Aorta (tissue), 5 donors: ENCODE measurements at places on chromosomes 13 and 19. TPM values are rescaled to one million over a fixed set of nuclear protein-coding genes. Genes with fewer than 3 reads are reported as not detected.

DNA sequence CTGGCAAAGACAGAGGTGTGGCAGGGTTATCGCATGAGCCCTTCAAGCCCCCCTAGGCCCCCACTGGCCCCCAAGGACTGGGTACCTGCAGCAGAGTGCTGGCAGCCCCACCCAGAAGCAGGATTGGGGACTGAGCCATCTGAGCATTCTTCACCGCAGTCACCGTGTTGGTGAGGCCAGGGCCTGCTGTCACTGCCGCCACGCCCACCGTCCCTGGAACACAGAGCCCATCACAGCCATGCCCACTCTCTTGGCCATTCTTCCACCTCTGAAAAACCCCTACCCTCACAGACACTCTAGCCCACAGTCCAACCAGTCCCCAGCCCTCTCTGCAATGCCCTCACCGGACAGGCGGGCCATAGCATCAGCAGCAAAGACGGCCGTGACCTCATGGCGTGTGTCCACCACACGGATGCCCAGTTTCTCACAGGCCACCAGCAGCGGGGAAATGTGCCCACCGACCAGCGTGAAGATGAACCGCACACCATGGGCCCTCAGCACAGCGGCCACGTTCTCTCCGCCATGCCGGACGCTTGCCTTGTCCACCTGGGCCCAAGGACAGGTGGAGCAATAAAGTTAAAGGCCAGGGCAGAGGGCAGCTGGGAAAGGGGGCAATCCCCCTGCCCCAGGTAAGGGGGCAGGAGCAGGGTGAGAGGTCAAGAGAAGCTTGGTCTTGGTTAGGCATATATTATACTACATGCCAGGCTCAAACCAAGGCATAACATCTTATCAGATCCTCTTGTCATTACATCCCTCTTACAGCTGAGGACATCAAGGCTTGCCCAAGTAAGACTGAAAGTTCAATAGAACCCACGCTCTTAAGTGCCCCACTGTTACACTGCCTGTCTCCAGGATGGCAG lies 16.1 kb downstream of the SYDE1 start:
- no peak for DNase-seq

CD177 gene
- 6.0 TPM for total RNA-seq

KLC3 gene
- not detected for total RNA-seq

DNA sequence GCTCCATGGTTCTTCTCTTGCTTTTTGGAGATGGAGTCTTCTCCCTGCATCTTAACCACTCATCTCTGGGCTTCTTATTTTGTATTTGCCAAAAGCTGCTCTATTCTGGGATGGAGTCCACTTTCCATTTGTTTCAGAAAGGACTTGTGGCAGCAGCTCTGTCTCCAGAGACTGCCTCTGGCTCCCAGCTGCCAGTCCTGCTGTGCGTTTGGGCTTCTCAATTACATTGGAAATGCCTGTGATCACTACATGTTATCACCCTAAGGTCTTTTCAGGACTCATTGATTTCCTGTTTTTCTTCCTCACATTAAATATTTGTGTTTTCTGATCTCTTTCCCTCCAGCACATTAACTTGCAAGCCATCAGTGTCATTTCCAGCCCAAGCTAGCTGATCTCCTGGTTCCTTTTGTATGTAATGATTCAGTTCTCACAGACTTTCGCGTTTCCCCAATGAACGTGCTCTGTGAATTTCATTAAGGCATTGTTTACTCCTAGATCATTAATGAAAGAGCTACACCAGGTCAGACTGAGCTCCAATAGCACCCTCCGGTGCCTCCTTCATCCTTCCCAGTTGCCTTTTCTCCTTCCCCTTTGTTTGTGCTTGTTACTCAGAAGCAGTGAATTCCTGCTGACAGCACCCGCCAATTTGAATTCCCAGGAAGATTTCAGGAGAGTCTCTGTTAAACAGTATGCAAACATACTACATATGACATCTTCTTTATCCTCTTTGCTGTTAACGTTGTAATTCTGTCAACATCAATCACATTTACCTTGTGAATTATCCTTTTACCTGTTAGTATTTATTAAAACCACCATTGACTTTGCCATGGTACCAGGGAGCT lies 3.0 kb downstream of the CBY2 start:
- DNase-seq, result no peak

ZNF428 gene
- total RNA-seq, result 26.2 TPM

DNA sequence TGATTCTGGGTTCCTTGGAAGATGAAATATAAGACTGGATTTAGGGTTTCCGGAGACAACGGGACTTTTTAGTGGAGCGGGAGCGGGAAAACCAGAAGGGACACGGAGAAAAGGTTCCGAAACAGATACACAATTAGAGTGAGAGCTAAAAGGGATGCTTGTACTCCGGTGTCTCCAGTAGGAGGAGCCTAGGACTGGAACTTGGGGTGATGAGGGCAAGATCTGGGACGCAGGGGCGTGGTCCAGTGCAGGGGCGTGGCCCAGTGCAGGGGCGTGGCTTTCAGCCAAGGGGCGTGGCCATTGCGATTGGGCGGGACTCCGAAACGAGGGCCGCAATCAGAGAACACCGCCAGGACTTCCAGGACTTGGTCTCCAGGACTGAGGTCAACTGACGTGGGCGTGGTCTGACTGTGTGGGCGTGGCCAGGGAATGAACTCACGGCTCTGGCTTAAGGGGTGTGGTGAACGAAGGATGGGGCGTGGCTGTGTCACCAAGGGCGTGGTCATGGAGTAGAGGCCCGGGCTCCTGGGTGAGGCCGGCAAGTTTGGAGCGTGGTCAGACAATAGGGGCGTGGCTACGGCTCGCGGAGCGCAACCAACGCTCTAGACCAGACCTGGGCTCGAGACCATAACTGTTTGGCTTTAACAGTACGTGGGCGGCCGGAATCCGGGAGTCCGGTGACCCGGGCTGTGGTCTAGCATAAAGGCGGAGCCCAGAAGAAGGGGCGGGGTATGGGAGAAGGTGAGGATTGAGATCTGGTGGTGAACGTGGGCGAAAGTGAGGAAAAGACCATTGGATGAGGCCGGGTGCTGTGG lies at the start of gene DKKL1:
DKKL1 (plus strand) TSS at position 610 of the 815 bp plus-strand sequence; CDS start at position 732, 122 bp downstream.
- DNase-seq, result peak; percentile 99

DNA sequence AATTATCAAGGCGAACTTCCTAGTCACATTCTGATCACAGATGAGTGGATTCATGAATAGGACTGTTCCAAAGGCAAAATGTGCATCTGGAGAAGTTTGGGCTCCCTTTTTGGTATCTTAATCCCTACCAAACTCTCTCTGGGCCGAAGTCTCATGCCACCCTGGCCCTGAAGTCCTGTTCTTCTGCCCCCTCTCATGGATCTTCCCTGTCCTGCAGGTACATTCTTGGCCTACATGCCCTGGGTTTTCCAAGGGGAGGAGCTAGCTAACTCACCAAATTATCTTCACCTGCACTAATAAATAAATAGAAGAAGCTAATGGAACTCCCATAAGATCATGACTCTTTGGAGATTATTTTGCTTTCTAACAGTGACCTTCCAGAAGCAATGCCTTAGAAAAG lies 50.3 kb downstream of the SERTM1 start:
- DNase-seq, result no peak

ILF3 gene
- 190 TPM for total RNA-seq

DNA sequence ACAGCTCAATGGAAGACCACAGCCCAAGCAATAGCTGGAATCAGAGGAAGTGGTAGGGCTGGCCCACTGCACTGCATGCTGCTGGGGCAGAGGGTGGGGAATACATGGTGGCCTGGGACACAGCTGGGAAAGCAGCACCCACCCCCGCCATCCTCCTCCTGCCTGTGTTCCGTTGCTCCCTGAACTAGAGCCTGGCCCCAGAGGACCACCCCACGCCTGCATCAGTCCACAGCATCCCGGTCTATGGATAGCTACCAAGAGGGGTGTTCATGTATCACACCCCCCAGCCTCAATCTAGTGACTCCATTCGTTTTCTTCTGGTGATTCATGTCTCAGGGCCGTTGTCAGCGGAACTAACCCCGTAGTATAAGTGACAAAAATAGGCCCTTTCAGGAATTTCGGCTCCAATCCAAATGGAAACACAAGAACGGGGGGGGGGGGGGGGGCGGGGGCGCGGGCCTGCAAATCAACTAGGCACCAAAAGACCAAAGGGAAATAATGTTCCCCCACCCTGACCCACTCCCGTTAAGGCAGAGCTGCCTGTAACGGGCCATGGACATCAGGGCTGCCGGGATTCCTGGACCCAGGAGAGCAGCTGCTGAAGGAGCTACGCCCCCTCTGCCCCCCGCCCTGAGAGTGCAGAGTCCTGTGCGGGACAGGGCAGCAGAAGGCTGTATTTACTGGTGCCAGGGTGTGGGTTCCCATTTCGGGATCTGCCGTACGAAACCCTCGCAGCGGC lies 18.9 kb upstream of the EPHX3 start:
- no peak for DNase-seq

DNA sequence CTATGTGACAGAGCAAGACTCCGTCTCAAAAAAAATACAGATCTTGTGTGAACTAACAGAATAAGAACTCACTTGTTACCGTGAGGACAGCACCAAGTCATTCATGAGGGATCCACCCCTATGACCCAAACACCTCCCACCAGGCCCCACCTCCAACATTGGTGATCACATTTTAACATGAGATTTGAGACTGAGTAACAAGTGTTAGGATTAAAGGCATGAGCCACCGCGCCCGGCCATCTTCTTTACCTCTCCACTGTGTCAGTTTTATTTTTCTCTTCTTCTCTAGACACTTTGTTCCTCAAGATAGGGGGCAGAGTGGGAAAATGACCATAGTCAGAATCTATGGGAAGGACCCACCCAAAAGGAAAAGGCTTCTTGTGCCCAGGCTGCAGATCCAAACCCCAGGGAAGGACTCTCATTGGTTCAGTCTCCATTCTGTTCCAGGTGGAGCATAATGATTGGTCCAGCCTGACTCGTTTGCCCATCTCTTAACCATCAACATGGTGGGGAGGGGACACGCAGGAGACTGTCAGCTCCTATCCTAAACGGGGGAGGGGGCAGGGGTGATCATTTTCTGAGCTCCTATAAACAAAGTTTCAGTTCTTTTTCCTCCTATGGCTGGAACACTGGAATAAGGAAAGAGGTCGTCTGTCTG lies 1.3 kb upstream of the CALM3 start:
- DNase-seq, result peak; percentile 51

DNA sequence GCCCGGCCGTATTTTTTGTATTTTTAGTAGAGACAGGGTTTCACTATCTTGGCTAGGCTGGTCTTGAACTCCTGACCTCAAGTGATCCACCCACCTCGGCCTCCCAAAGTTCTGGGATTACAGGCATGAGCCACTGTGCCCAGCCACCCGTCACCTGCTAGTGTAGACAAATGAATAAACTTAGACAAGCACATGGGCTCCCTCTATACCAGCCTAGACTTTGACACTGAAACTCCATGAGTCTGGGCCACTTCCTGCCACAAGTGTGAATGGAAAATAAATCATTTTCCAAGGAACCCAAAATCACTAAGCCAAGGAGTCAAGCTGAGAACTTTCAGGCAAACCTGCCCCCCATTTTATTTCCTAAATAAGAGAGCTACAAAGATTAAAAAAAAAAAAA lies 27.0 kb upstream of the TPT1 start:
- DNase-seq, result no peak

TBC1D4 gene
- 16.3 TPM for total RNA-seq

DNA sequence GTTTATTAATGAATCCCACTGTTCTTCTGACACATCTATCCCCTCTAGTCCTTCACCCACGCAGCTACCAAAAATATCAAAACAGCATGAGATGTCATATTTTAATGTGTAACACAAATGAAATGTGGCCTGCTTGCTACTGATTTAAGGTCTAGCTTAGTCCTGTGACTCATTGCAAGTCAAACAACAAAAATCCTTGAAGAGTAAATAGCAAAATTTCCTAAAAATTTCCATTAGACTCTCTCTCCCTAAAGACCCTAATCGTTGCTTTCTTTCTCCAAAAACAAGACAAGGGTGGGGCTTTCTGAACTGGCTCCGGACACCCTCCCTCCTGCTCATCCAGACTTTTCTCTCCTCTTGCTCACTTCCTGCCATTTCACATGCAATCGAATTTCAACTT lies 99.9 kb upstream of the IPO5 start:
- no peak for DNase-seq

CEACAM4 gene
- 0.84 TPM for total RNA-seq

C2CD4C gene
- total RNA-seq, result 0.88 TPM

GRCh38 chr19:52638601-52639000 lies 446 bp upstream of the ZNF83 start:
- peak; percentile 56 for DNase-seq

OR7D2 gene
- not detected for total RNA-seq

MYO16 gene
- total RNA-seq, result not detected

DNA sequence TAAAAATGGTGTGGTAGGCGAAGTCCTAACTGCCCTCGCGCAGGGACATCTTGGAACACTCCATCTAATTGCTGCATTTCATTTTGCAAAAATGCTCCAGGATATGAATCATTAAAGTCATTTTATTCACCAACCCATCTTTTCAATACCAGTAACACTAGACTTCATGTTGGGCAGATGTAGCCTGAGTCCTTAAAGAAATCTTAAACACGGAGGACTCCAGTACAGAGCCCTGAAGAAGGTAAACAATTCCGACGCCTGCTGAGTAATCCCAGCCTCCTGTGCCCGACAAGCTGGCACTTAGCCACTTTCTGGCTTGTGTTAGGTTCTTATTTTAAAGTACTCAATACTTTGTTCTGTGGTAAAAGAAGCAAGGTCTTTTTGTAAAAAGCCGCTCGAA lies 58.0 kb upstream of the IRS2 start:
- no peak for DNase-seq

EMP3 gene
- total RNA-seq, result 151 TPM

LGALS14 gene
- total RNA-seq, result not detected

GRCh38 chr13:33355201-33355895 lies 69.8 kb upstream of the STARD13 start:
- DNase-seq, result no peak

DNA sequence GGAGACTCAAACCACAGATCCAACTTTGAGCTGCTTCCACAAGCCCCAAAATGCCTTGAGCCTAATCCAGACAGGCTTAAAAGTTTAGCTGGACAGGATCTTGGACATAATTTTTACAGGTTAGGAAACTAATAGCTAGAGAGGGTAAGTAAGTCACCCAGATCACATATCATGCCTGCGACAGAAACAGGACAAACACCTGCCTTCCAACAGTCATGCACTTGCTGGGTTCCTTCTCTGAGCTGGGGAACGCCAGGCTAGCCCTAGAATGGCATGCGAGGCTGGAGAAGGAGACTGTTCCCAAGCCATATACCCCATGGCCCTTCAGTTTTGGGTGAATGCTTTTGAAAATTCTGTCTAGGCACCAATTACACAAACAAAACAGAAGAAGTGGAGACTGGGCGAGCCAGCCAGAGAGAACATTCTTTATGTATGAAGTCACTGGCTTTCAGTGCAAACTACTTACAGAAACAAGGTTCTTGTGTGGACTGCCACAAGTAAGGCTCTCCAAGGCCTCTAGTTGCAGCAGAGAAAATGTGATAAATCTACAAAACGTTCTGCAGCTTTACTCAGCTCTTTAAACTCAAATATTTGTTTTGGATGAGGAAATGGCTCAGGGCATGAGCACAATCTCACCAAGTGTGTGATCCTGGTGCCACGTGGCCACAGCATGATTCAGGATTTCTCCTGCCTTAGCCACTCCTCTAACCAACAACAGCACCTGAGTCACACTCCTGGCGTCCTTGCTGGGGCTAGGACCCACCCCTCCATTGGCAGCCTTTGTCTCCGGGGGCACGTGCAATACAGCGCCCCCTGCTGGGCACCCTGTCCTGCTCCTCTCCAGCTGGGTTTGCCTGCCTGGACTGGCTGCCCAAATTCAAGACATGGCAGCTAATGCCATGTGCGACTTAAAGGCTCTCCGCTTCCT lies 73.4 kb upstream of the UBL3 start:
- peak; percentile 94 for DNase-seq

TMC4 gene
- total RNA-seq, result 7.4 TPM
